ENCODE measurements at places on chromosomes 3 and 15. TPM values are rescaled to one million over a fixed set of nuclear protein-coding genes. Genes with fewer than 3 reads are reported as not detected.

- DNase-seq = no peak
Observed at GRCh38 chr15:65960586-65960985, 91.3 kb downstream of the RAB11A start.

- DNase-seq = peak; percentile 73
Observed at GRCh38 chr15:45641999-45642932, 7.4 kb downstream of the SQOR start.

DNA sequence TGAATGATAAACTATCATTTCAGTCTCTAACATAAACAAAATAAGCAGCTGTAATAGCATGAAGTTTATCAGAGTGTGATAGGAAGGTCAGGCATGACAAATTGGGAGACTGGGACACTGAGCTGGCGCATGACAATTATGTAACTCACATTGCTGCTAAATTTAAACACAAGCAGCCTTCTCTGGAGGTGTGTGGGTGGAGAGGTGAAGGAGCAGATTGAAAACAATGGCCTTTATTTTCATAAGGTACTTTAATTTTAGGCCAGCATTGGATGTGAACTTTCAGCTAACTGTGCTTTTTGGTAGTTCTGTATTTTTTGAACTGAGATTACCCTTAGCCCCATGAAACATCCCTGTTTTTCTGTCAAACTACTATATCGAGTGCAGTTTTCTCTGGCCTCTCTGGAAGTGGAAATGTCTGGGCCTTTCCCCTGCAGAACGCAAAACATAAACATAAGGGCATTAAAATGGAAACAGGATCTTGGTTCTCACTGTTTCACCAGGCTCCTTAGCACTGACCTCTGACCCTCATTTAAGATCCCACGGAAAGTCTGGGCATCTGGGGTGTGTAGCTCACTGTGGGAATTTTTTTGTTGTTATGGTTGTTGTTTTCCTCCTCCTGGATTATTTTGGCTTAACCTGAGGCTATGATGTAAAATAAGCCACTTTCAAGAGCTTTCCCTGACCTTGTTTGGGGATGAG, 160.1 kb upstream of the DPH6 start:
- DNase-seq = no peak

- peak; percentile 93 for DNase-seq
Observed at GRCh38 chr15:99704444-99704838, 28.8 kb downstream of the LYSMD4 start.

DNA sequence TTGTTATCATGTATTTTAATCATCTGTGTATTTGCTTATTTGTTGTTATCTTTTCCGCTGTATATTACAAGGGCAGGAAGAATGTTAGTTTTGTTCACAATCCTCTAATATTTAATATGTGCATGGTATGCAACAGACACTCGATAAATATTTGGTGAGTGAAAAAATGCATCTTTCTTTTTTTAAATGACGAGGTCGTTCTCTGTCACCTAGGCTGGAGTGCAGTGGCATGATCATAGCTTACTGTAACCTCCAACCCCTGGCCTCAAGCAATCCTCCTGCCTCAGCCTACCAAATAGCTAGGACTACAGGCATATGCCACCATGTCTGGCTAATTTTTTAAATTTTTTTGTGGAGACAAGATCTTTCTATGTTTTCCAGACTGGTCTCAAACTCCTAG, 66.2 kb downstream of the MITF start:
- no peak for DNase-seq

Gene GASK1A
- total RNA-seq = 1.9 TPM

Gene EFCAB12
- 0.12 TPM for total RNA-seq

Data from PC-3 (cell line).